Stimulated activated CD8-positive, alpha-beta memory T cell treated with anti-CD3 and anti-CD28 coated beads, Interleukin-7, amount 100 ng/mL, for 1 hour (primary cell): ENCODE measurements at places on chromosomes 16 and 17.
A peak's percentile ranks its signal among the peaks of the same experiment; 100 is the strongest.

- no peak for DNase-seq
Measured at GRCh38 chr17:75995385-75995925, 5.2 kb upstream of the CDK3 start.

- DNase-seq = no peak
Measured at GRCh38 chr16:67719778-67720144, 645 bp upstream of the GFOD2 start.

GRCh38 chr16:86998196-86999001 is 318.8 kb downstream of the C16orf95 start:
- DNase-seq = no peak

- DNase-seq = no peak
Measured at GRCh38 chr17:57785022-57785421, 39.9 kb upstream of the CCDC182 start.

GRCh38 chr17:67372751-67373150 is 4.3 kb upstream of the PITPNC1 start:
- no peak for DNase-seq

DNA sequence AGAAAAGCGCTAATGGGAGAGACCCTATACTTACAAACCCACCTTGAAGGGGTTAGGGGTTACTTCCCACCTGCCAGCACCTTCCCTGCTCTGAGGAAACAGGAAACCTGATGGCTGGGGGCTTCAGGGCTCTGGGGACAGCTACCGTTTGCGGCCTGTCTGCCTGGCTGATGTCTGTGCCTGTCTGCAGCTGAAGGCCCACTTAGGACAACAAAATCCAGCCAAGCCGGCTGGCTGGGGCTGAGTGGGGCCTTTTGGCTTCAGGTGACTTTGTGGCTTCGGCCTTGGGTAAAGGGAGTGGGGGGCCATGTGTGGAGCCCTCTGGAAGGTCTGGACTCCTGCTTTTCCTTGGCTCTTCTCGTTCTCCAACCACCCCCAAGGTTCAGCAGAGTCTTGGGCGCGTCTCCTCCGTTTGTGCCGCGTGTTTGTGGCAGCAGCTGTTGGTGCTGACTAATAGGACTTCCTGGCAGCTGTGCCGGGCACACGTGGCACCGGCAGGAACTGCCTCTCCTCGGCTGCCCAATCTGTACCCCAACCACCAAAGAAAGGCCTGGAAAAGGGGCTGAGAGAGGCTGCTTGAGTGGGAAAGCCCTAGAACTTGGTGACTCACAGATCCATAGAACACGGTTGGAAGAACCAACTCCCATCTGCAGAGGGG is 186.7 kb downstream of the MSI2 start:
- peak; percentile 22 for DNase-seq

- DNase-seq = no peak
Measured at GRCh38 chr16:87133966-87134627, 183.1 kb downstream of the C16orf95 start.

DNA sequence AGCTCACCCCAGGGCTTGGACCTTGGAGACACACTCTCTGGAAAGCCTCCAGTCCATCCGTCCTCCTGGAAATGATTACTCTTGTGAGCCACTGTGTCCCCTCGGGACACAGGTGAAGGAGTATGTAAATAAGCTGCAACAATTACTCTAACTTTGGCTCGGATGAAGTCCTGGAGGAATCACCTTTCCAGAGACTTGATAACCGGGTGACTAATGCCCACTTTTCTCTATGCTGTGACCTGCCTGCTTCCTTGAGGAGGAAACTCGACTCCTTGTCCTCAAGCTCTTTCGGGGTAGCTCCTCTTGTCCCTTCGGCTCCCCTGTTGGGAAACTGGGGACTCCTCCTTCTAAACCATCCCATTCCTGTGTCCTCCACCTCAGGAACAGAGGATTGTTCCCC is at the start of gene OR1A1:
Gene OR1A1 (plus strand): TSS at position 301 of the 400 bp plus-strand sequence. CDS start 7,954 bp downstream, outside the sequence.
- no peak for DNase-seq
